NCI-H1436 (cell line): ENCODE measurements at places on chromosomes 16 and 17.

DNA sequence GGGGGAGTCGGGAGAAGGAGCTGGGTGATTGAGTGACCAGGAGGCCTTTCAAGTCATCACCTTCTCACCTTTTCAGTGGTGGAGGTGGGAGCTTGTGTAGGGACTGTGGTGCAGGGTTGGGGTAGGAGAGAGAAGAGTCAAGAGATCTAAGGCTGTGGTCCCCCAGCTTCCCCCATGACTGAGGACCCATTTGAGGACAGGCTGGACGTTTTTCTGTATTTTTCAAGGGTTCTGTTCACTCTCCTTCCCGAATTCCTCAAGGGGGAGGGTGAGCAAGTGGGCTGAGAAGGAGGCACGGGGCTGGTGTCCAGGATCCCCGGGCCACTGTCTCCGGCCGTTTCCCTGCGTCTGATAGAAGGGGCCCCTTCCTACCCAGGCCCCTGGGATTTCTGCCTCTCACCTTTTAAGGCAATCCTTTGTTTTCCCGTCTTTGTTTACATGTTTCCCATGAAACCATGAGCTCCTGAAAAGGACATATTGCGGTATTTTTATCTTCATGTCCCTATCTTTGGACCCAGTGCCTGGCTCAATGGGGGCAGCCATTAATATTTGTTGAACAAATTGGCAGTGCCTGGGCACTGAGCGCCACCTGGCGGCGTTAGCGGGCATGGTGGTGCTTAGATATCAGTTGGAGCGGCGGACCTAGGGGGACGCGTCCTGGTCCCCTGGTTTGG lies 9.2 kb upstream of the CD300A start:
- DNase-seq, result peak; percentile 81

DNA sequence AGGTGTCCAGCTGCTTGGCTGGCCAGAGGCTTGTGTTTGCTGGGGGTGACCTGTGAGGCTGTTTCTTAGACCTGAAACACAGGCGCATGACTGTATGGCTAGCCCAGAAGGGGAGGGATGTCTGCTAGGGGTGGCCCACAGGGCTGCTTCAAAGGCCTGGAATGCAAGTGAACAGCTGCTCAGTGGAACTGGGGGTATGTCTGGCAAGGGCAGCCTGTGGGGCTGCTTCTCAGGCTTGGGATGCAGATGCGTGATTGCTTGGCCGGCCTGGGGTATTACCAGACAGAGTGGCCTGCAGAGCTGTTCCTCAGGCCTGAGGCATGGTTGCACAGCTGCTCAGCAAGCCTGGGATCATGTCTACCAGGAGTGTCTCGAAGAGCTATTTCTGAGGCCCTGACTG lies 20.5 kb downstream of the TANC2 start:
- no peak for DNase-seq

DNA sequence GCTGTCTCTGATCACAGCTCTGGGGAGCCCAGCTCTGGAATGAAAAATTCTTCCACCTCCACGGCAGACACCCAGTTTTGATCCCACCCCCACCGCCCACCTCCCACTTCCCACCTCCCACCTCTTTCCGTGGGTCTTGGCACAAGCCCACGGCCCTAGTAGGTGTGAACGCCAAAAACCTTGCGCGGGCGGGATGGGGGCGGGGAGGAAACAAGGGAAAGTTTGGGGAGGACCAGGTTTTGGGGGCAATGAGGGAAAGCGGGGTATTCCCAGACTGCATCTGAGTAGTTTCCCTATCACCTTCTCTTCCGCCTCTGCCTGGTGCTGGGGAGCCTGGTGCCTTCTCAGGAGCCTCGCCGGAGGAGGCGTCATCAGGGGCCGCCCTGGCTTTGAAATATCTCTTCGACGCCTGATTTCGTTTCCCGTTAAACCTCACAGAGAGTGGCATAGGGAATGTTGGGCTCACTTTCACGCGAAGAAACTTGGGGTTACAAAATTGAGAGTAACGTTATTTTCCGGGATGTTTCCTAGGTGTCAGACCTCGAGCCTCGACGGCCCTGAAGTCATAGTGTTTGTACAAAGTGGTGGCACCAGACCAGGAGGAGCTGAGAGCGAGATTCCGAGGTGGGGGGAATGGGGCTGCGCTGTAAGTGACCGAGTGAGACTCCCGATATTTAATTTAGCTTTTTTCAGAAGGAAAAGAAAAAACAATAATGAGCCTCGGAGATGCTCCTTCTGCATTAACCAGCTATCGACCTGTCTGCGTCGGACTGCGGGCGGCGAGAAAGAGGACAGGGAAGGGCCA lies 1.6 kb upstream of the IRX3 start:
- no peak for DNase-seq

DNA sequence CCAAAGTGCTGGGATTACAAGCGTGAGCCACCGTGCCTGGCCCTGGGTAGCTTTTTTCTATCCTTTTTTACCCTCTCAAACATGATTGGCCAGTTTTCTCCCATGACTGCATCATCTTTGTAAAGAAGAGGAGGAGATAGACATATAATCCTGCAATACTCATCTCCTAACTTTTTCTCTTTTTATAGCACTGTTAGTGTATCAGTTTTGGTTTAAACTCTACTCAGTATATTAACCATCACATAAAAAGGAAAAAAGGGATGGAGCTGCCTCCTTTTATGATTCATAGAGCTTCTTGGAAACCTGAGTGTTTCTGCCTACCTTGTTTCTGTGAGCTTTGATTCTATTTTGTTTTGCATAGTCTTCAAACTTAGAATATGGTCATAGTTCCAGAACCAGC lies 12.0 kb upstream of the TMEM106A start:
- no peak for DNase-seq

GRCh38 chr17:29190592-29191207 lies 10.5 kb upstream of the MYO18A start:
- DNase-seq, result no peak

- no peak for DNase-seq
Measured at GRCh38 chr17:58331815-58332777, 3.5 kb upstream of the TSPOAP1 start.

DNA sequence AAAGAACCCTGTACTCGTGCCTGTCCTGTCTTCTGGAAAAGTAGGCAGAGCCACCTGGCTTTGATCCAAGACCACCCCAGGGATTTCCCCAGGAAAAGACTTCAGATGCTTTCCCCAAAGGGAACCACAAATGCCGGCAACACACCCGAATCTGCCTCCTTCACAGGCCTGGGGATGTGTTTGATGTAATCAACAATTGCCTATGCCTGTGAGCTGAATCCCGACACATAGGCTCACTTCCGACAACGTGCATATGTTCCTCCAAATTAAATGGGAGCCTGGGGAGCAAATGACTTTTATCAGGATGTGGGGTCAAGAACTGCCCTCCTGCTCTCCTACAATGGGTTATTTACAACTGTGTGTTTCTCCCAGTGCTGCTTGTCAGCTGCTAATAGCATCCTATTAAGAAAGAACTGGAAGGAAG lies 535.2 kb upstream of the CDH11 start:
- no peak for DNase-seq

- no peak for DNase-seq
Measured at GRCh38 chr16:17793354-17793753, 322.6 kb upstream of the XYLT1 start.

GRCh38 chr17:6072157-6072556 lies 2.0 kb downstream of the WSCD1 start:
- no peak for DNase-seq

GRCh38 chr16:70737377-70738082 lies 51.7 kb upstream of the MTSS2 start:
- no peak for DNase-seq

- DNase-seq, result no peak
Measured at GRCh38 chr17:31393749-31394146, 2.3 kb downstream of the RAB11FIP4 start.

DNA sequence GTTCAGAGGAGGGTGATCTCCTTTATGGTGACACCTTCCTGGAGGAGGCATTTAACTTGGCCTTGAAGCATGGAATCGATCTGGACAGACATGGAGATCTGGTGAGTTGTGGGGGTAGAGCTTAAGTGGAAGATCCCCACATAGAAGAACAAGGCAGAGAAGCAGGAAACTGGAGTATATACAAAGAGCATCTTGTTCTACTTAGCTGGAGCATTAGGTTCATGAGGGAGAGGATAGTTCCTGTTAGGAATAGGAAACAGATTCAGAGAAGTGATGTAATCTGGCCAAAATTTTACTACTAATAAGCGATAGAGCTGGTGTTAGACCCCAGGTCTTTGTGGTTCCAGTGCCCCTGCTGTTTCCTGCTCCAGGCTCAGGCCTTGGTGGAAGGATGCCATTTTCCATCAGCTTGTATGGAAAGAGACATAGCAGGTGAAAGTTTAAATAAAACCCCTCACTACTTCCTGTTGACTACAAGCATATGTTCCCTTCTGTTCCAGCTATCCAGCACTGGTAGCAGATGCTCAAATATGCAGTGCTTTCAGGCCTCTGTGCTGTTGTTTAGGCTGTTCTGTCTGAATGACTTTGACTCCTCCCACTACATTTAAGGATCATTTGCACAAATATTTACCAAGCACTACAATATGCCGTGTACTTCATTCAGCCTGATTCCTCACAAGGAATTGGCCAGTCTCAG lies 9.4 kb downstream of the RPAIN start:
- DNase-seq, result no peak

GRCh38 chr16:49330562-49331201 lies 42.9 kb upstream of the C16orf78 start:
- no peak for DNase-seq

DNA sequence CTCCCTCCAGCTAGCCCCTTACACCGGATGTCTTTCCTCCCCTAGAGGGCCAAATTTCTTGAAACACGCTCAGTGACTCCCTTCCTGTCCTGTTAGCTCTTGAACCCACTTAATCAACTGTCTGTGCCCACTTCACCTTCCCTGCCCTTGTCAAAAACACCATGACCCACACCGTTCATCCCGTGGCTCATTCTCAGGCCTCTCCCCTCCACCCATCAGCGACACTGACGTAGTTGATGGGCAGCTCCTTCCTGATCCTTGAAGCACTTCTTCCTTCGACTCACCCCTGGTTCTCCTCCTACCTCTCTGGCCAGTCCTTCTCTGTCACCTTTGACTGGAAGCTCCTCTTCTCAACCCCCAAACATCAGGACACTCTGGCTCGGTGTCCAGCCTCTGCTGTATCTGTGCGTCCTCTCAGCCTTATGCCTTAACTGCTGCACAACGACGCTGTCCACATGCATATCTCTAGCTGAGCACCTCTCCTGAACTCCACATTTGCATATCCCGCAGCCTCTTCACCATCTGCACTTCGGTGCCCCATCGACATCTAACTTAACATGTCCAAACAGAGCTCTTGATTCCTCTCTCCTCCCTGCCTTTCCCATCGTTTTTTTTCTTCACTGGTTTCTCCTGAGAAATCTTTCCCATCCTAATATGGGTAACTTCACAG lies 39.3 kb upstream of the CCDC182 start:
- DNase-seq, result no peak

DNA sequence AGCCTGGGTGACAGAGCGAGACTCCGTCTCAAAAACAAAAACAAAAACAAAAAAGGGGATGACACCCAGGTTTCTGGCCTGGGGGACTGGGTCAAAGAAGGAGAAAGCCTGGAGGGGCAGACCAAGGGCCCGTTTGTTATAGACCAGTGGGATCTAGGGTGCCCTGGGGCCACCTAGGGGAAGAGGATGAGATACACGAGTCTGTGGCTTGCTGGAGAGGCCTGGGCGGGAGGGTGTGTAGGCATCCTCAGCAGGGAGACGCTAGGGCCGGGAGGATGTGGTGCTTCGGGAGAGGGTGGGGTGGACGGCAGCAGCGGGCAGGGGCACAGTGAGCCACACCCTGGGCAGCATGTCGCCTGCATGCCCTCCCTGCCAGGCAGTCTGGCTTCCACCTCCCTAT lies 17.1 kb upstream of the CRK start:
- DNase-seq, result no peak

GRCh38 chr17:80927791-80928216 lies 63.8 kb upstream of the CHMP6 start:
- no peak for DNase-seq

- DNase-seq, result peak; percentile 68
Measured at GRCh38 chr16:68417711-68418301, 30.5 kb downstream of the SMPD3 start.

GRCh38 chr16:54697677-54698076 lies 233.0 kb upstream of the IRX5 start:
- no peak for DNase-seq

- DNase-seq, result peak; percentile 65
Measured at GRCh38 chr17:28717578-28718332, at the start of gene RAB34. RAB34 (minus strand) TSS chr17:28717868; CDS start chr17:28717266, 602 bp downstream.

DNA sequence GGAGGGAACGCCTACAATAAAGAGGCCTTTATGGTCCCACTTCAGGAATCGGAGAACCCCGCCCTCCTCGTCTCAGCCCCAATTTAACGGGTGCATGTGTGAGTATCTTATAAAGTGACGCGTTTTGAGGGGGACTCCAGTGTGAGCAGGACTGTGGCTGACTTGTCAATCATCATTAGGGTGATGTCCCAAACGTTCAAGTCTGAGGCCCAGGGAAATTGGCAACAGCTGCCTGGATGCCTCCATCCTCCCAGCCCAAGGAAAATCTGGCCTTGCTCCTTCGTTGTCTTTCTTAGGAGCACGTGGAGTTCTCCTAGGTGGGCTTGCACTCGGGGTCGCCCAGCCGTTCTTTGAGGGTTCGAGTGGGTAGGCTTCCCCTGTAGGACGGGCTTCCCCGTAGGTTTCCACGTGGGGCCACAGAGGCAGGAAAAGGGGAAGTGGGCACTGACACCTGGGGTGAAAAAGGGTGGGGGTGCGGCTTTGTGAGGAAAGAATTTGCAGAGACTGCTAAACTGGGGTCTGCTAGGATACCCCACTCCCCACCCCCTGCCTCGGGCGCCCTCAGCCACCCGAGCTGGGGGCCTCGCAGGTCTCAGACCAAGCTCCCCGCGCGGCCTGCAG lies 561 bp upstream of the HERPUD1 start:
- DNase-seq, result no peak
